ENCODE measurements at places on chromosomes 3 and 15. TPM values are rescaled to one million over a fixed set of nuclear protein-coding genes. Genes with fewer than 3 reads are reported as not detected.

Gene TRAIP
- total RNA-seq, result not detected

Gene P2RY13
- total RNA-seq, result 5.5 TPM

GRCh38 chr3:1394188-1394587, 301.4 kb downstream of the CNTN6 start:
- DNase-seq, result no peak

Gene IL5RA
- 3.9 TPM for total RNA-seq

Gene GPR27
- 1.2 TPM for total RNA-seq

- peak; percentile 68 for DNase-seq
These were observed 704.2 kb downstream of the EDEM1 start for GRCh38 chr3:5891711-5892110.

Gene PIGX
- 23.8 TPM for total RNA-seq

GRCh38 chr3:128867200-128868125, 12.0 kb upstream of the ACAD9 start:
- no peak for DNase-seq

Gene CNTN3
- 0.96 TPM for total RNA-seq

DNA sequence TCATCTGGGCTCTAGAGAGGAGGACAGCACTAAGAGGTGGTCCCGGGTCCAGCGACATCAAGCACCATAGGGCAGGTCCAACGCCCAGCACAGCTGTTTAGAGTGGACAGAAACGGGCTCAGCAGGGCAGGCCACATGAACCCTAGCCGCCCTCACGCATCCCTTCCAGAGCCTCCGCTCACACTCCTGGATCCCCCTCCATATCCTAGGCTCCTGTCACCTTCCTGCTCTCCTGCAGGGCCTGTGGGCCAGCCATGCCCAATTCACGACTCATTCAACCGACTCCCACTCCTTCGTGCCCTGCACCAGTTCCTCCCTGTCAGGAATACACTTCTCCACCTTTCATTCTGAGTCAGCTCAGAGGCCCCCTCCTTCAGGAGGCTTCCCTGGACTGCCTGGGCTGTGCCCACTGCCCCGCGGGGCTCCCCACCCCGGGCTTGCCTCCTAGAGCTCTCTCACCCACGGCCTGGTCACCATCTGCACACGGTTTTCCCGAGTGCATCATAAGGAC, 90.2 kb downstream of the LINGO1 start:
- no peak for DNase-seq

DNA sequence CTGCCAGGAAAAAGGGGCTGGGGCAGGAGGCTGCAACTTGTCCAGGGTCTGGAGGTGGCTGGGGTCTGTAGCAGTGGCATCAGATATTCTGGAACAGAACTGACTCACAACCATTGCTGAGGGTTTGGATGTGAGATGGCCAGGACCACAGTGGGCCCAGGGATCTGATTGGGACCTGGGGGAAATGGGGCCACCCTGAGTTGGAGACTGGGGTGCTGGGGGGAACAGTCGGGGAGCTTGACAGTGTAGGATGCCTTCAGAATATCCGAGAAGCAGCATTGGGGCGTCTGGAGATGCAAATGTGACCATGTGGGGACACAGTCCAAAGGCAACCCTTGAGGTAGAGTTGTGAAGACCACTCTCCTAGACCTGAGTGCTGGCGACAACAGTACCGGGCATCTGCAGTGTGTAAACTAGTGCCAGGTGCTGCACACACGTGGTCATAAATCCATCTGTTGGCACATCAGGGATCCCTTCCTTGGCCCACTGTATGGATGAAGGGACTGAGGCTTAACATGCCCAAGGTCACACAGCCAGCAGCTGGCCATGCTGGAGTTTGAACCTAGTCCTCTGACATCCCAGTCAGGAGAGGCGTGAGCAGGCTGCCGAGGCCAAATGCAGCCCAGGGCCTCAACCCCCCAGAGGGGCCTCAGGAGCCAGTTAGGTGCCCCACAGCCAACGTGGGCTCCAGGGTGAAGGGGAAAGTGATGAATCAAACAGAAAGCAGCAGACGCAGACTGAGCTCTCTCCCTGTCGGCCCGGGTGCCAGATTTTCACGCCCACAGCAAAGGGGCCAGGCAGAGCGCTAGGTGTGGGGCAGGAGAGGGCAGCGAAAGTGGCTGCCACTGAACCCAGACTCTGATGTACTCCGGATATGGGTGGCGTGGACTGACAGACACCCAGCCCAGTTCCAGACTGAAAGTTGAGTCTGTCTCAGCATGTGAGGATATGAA, 18.8 kb downstream of the HEMK1 start:
- no peak for DNase-seq

Gene SUSD5
- total RNA-seq, result 6.0 TPM

DNA sequence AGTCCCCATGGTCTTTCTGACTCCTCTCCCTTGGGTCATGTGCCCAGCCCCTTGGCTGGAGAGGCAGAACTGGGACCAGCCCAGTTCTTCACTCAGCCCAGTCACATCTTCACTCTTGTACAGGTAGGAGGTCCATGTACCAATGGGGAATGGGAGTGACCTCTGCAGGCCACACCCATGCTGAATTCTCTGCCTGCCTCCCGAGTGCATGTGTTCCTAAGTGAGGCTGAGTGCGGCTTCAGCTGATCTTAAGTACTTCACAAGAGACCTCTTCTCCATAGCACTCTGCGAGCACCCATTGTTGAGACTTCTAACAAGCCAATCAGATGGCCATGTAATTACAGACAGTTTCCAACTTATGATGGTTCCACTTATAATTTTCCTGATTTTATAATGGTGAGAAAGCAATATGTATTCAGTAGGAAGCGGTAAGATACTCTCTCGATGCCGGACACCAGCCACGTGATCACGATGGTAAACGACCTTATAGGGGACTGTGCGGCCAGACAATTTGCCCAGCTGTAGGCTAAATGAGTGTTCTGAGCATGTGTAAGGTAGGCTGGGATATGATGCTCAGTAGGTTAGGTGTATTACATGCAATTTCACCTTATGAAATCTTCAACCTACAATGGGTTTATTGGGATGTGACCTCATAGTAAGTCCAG, 112.1 kb downstream of the KLF13 start:
- DNase-seq, result no peak

DNA sequence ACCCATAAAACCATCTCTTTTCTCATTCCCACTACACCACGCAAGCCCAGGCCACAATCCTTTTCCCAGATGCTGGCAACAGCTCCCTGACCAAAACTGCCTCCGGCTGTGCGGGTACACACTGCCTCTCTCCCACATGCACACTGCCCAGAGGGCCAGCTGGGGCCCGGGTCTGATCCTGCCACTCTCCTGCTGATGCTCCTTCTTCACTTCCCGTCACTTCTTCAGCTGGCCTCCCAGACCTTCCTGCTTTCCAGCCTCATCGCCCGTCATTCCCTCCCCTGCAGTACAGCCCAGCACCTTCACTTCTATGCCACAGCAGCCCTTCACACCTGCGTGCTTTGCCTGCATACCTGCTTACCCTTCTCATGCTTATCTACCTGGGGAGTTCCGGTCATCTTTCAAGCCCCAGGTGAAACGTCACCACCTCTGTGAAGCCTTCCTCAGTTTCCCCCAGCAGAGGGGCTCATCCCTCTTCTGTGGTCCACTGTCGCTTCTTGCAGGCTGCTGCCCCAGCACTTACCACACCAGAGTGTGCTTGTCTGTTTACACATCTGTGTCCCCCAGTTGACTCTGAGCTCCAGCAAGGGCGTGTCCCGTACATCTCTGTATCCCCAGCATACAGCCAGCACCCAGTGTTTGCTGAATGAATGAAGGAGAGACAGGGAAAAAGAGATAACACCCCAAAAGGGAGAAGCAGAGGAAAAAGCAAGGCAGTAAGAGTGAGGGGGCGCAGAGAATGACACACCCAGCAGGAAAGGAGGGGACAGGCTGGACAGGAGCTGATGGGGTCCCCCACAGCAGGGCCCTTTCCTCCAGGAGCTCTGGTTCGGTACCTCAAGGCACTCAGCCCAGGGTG, 22.2 kb downstream of the GRAMD2A start:
- DNase-seq, result no peak

GRCh38 chr3:128801779-128802380, 75.9 kb downstream of the RAB7A start:
- no peak for DNase-seq

DNA sequence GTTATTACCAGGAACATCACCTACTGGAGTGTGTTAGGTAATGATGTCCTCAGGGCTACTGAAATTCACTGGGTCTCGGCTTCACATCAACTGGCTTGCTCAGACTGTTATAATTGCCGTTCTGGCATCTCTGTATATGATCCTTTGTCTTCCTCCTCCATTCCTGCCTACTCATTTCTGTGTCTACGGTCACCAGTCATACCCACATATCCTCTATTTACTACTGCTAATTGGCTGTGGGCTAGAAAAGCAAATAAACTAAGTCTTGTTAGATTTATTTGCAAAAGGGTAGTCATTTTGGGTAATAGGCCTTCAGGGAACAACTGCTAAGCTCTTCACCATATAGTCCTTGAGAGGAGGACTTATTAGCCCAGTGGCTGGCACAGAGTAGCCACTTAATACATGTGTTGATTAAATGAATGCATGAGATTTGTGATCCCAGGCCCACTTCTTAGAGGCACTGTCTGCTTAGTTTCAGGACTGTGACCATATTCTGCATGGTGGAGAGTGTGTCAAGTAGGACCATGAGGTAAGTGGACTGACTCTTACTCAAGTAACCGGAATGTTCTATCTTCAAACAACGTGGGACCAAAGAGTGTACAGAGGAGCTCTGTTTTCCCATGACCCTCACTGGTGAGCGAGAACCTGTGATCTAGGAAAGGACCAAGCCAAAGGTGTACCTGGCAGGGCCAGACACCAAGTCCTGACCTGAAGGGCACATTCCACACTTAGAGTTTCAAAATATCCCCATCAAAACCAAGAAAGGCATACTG, 13.2 kb downstream of the ZDHHC3 start:
- DNase-seq, result no peak

Gene CHL1
- total RNA-seq, result 18.1 TPM

DNA sequence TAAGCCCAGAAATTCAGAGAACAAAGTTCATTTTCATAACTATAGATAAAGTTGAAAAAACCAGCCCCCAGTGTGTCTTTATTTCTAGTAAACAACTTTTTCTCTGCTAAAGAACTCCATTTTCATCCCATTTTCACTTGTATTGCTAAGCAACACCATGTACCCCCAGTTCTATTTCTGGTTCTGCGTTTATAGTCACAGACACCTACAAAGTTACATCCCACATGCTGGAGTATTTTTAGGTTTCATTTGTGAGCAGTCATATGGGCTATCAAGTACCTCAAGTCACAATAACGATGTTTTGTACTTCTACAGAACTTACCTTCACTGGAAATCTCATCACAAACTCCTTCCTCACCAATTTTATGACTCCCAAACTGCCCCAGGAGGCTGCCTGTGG, 236.5 kb downstream of the RSL24D1 start:
- DNase-seq, result no peak

DNA sequence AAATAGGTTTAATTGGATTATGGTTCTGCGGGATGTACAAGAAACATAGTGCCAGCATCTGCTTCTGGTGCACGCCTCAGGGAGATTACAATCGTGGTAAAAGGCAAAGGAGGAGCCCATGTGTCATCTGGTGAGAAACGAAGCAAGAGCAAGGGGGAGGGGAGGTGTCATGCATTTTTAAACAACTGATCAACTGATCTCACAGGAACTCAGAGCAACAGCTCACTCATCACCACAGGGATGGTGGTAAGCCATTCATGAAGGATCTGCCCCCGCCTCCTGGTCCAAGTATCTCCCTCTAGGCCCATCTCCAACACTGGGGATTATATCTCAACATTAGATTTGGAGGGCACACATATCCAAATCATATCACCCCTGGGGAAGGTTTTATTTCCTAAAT, 42.1 kb upstream of the FGF7 start:
- DNase-seq, result no peak

Gene MED12L
- 2.2 TPM for total RNA-seq

Gene TRIM69
- total RNA-seq, result 19.0 TPM

GRCh38 chr3:188133219-188133618, 20.7 kb upstream of the LPP start:
- DNase-seq, result no peak

Data from umbilical cord (tissue), 2 donors.